Activated gamma-delta T cell (primary cell): ENCODE measurements at places on chromosomes 3 and 15.

- no peak for DNase-seq
Measured at GRCh38 chr3:134796281-134797056, 1.4 kb downstream of the EPHB1 start.

DNA sequence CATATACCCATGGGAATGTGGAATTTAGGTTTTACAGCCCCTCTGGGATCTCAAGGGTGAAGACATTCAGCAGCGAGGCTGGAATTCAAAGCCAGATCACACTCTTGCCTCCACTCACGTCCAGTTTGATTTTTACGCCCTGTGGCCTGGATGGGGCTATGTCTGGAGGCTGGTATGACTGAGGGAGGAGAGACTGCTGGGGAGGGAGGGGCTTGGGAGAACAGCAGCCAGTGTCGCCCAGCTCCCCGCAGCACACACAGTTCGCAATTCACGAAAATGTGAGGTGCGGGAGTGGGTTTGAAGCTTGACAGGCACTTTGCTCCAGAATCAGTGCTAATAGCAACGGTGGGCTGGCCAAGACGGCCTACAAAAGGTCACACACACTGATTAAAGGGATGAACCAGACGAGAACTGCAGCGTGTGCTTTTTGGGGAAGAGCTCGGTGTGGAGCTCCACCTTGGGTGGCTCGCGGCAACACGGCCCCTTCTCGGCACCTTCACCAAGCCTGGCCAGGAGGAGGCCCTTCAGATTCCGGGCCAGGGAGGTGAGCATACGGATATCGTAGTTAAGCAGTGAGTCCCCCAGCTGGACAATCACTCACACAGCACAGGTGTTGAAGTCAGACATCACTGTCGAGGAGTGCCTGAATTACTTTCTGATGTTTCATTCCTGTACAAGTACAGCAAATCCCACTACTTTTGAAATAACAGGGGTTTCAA is 16.4 kb downstream of the EHD4 start:
- no peak for DNase-seq

- no peak for DNase-seq
Measured at GRCh38 chr3:102454181-102454580, 19.4 kb downstream of the ZPLD1 start.

GRCh38 chr15:74315626-74316025 is 51.8 kb downstream of the CYP11A1 start:
- DNase-seq: no peak

DNA sequence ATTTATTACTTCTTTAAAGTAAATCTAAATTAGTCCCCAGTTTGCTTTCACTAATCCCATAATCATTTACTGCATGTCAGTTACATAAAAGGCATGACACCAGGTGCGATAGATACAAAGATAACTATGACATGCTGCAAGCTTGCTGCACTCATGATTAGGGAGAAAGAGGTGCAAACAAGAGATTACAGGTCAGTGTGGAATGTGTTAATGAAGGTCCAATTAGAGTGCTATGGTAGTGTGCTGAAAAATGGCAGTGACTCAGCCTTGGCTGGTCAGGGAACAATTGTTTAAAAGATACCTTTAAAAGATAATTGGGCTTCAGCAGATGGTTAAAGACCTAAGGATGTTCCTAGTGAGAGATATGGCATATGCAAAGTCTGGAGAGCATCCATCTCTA is 352.6 kb upstream of the TGFBR2 start:
- DNase-seq: no peak

- DNase-seq: no peak
Measured at GRCh38 chr3:130509008-130509407, 8.0 kb upstream of the COL6A6 start.

DNA sequence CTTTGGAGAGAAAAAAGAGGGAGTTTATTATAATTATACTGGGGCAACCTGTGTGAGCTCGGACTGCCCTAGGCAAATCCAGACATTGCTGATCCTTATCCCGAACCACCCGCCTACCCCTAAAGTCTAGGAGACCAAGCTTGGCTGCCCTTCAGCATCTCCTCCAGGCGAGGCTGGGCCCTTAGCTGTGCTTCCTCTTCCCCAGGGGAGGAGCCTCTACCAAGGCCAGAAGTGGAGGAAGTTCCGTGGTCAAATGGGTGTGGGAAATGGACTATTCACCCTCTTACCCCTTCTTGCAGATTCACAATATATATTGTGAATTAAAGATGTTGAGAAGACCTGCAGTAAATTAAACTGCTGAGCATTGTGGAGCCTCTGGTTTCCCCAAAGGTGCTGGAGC is 158.3 kb upstream of the HES1 start:
- DNase-seq: no peak

DNA sequence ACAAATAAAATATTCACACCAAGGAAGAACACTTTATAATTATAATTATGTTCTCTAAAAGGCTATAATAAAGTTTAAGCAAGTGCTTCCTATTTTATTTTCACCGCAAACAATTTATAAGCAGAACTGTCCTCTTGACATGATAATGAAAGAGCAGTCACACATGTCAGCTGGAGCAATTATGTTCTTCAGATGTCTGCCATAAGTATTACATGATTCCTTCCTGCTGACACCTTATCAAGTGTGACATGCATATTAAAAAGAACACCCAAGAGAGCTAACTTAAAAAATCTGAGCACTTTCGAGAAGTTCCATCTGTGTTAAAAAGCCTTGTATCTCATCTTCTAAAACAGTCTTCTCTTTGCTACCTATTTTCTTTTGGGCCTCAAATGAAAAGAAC is 249.5 kb downstream of the SQOR start:
- no peak for DNase-seq

- DNase-seq: no peak
Measured at GRCh38 chr15:85597155-85597815, 197.4 kb downstream of the KLHL25 start.

- no peak for DNase-seq
Measured at GRCh38 chr15:40278026-40278425, 4.8 kb downstream of the ANKRD63 start.

- no peak for DNase-seq
Measured at GRCh38 chr3:45564172-45564571, 30.4 kb upstream of the LIMD1 start.

DNA sequence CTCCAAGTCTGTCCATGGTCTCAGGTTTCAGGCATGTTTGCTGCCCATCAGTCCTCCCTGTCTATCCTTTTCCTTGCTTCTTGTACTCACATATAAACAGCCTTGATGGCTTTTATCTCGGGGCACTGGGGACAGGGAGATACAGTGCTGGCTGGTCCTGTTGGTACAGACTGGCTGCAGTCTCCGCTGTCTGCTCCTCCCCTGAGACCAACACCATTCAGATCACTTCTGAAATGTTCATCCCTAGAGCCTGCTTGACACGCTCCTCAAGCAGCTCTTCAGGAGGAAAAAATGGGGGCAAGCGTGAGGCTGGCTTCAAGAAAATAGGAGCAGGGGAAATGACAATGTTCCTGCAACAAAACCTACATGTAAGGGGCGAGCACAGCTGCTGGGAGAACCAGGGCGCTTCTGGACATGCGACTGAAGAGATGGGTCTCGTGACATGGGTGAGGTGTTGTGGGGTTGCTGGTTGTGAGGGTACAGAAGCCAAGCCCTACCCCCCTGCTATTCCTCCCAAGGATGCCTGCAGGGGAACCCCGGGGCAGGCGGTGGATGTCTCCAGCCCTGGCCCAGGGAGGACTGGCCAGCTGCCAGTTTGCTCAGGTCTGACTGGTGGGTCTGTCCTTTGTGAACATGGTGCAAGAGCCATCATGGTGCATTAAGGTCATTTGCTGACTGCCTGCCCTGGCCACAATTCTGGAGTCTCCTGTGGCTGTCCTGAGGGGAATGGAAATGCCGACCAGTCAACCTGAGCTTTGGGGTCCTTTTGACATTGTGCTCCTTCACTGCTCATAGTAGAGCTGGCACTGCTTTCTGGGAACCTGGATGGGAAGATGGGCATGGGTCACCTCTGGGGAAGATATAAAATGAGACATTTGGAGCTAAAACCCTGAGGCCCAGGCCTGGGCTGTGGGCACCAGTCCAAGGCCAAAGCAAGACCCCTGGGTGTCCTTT is 40.1 kb downstream of the KY start:
- DNase-seq: no peak
